ENCODE measurements at places on chromosomes 1 and 21.
A peak's percentile ranks its signal among the peaks of the same experiment; 100 is the strongest.

- peak; percentile 98 for DNase-seq
Observed at GRCh38 chr1:244273845-244274619, 177.7 kb downstream of the ADSS2 start.

- DNase-seq = peak; percentile 61
Observed at GRCh38 chr1:25810341-25811299, 9.1 kb upstream of the MTFR1L start.

- DNase-seq = no peak
Observed at GRCh38 chr1:1162597-1163537, 10.8 kb upstream of the TTLL10 start.

DNA sequence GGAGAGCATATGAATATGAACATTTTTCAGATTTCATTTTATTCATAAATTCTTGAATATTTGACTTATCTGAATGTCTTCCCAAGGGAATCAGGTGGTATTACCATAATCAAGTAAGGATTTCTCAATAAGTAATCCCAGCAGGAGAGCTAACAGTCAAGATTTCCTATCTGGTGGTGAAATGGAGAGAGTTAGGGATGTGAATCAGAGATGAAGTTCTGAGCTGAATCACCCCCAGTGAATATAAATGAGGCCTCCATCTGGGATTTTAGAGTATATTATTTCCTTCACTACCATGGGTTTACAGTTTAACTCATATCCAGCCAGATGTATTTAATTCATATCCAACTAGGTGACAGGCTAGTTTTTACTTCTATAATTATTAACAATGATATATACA lies 61.5 kb upstream of the RGS2 start:
- peak; percentile 42 for DNase-seq

DNA sequence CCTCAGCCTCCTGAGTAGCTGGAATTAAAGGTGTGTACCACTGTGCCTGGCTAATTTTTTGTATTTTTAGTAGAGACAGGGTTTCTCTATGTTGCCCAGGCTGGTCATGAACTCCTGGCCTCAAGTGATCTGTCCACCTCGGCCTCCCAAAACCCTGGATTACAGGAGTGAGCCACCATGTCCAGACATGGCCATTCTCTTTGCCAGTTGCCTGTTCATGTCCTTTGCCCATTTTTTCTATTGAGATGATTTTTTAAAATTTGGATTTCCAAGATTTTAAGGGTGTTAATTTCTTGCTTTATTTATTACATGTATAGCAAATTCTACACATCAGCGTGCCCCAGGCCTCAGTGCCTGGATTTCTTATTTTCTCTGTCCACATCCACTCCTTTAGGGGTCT lies 2.8 kb downstream of the POLR3GL start:
- no peak for DNase-seq

GRCh38 chr1:13976485-13976884 lies 276.5 kb downstream of the PRDM2 start:
- no peak for DNase-seq

Data from cardiac fibroblast (primary cell).